IMR-90 (cell line): ENCODE measurements at places on chromosomes 2 and 18. TPM values are rescaled to one million over a fixed set of nuclear protein-coding genes. Genes with fewer than 3 reads are reported as not detected.

BCL2 gene
- total RNA-seq = 0.54 and 0.56 TPM in 2 replicates

IL1F10 gene
- total RNA-seq = not detected in 2 replicates

COLEC11 gene
- under 0.01 and 0.28 TPM in 2 replicates for total RNA-seq

DSG4 gene
- total RNA-seq = not detected in 2 replicates

LIMS4 gene
- total RNA-seq = 2.5 and 3.6 TPM in 2 replicates

GPR35 gene
- 0.28 TPM in 1 of 2 replicates, not detected in the other for total RNA-seq

GATA6 gene
- total RNA-seq = 2.5 and 3.3 TPM in 2 replicates

NTSR2 gene
- not detected in 2 replicates for total RNA-seq

SCN1A gene
- under 0.01 TPM in 2 replicates for total RNA-seq

PLEKHH2 gene
- total RNA-seq = 1.7 and 2.0 TPM in 2 replicates

STK11IP gene
- total RNA-seq = 6.7 and 19.7 TPM in 2 replicates

AQP12B gene
- not detected in 2 replicates for total RNA-seq

CIB4 gene
- not detected in 2 replicates for total RNA-seq

PLGLB1 gene
- total RNA-seq = 0.18 and 0.28 TPM in 2 replicates

MREG gene
- 1.7 and 1.8 TPM in 2 replicates for total RNA-seq

UPP2 gene
- not detected in 2 replicates for total RNA-seq

LCT gene
- under 0.01 TPM in 1 of 2 replicates, not detected in the other for total RNA-seq

TEX44 gene
- total RNA-seq = not detected in 2 replicates

CHST10 gene
- 8.3 and 8.6 TPM in 2 replicates for total RNA-seq

MCM6 gene
- 29.6 and 36.7 TPM in 2 replicates for total RNA-seq

C2orf80 gene
- total RNA-seq = not detected in 2 replicates

DTNA gene
- 7.5 and 9.5 TPM in 2 replicates for total RNA-seq

DNAJC5G gene
- not detected in 2 replicates for total RNA-seq

PLCL1 gene
- total RNA-seq = 0.18 and 0.56 TPM in 2 replicates

FOXD4L1 gene
- not detected in 2 replicates for total RNA-seq

GKN1 gene
- total RNA-seq = not detected in 2 replicates

G6PC2 gene
- not detected in 2 replicates for total RNA-seq

TMEM131 gene
- 13.3 and 18.9 TPM in 2 replicates for total RNA-seq

TMEM17 gene
- 1.3 and 2.2 TPM in 2 replicates for total RNA-seq

TXNDC2 gene
- total RNA-seq = under 0.01 and 0.18 TPM in 2 replicates

ADD2 gene
- not detected in 2 replicates for total RNA-seq

NDUFV2 gene
- total RNA-seq = 106 and 115 TPM in 2 replicates

SERPINB2 gene
- total RNA-seq = 34.4 and 43.0 TPM in 2 replicates

FMNL2 gene
- total RNA-seq = 10.9 and 15.6 TPM in 2 replicates

EPAS1 gene
- total RNA-seq = 21.9 and 40.7 TPM in 2 replicates

NOSTRIN gene
- under 0.01 and 0.18 TPM in 2 replicates for total RNA-seq

THADA gene
- 21.3 and 22.8 TPM in 2 replicates for total RNA-seq

KCNG2 gene
- total RNA-seq = not detected in 2 replicates

DYNAP gene
- not detected in 2 replicates for total RNA-seq

C2orf42 gene
- total RNA-seq = 24.4 and 31.5 TPM in 2 replicates

SPDYA gene
- total RNA-seq = not detected in 2 replicates

SANBR gene
- total RNA-seq = 3.8 and 5.8 TPM in 2 replicates

ADCYAP1 gene
- not detected in 2 replicates for total RNA-seq

AMER3 gene
- not detected in 2 replicates for total RNA-seq

HES6 gene
- 1.3 and 1.4 TPM in 2 replicates for total RNA-seq

CDC42EP3 gene
- total RNA-seq = 152 and 167 TPM in 2 replicates
